ENCODE measurements at places on chromosomes 16 and 17.

GRCh38 chr17:53919356-53919755, 96.6 kb downstream of the KIF2B start:
- DNase-seq = no peak

DNA sequence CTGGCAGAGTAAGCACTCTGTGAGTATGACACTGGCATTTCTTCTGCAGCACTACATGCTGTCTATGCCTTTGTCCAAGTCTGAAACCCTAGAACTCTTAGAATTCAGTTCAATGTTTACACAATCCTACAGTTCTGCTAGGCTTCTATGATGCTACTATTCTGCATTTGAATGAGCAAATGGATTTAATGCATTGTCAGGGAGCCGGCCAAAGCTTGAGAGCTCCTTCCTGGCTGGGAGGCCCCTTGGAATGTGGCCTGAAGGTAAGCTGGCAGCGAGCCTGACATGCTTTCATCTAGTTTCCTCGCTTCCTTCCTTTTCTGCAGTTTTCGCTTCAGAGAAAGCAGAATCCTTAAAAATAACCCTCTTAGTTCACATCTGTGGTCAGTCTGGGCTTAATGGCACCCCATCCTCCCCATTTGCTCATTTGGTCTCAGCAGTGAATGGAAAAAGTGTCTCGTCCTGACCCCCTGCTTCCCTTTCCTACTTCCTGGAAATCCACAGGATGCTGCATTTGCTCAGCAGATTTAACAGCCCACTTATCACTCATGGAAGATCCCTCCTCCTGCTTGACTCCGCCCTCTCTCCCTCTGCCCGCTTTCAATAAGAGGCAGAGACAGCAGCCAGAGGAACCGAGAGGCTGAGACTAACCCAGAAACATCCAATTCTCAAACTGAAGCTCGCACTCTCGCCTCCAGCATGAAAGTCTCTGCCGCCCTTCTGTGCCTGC, at the start of gene CCL2:
Gene CCL2 (plus strand): TSS at position 635 of the 730 bp plus-strand sequence. CDS start 65 bp downstream, at position 700.
- no peak for DNase-seq

- DNase-seq = no peak
Measured at GRCh38 chr17:34156741-34157589, 98.1 kb upstream of the CCL2 start.

DNA sequence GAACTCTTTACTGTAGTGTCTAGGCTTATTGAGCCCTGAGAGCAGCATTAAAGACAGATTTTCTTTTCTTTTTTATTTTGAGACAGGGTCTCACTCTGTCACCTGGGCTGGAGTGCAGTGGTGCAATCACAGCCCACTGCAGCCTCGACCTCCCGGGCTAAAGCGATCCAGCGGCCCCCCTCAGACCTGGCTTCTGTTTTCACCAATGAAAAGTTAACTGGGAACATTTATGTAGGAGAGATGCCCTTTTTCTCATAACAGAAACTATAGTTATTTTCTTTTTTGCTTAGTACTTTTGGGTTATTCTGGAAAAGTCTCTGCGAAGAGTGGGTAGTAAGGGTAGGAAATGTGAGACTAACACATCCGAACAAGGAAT, 1.5 kb downstream of the MAP1LC3B start:
- no peak for DNase-seq

DNA sequence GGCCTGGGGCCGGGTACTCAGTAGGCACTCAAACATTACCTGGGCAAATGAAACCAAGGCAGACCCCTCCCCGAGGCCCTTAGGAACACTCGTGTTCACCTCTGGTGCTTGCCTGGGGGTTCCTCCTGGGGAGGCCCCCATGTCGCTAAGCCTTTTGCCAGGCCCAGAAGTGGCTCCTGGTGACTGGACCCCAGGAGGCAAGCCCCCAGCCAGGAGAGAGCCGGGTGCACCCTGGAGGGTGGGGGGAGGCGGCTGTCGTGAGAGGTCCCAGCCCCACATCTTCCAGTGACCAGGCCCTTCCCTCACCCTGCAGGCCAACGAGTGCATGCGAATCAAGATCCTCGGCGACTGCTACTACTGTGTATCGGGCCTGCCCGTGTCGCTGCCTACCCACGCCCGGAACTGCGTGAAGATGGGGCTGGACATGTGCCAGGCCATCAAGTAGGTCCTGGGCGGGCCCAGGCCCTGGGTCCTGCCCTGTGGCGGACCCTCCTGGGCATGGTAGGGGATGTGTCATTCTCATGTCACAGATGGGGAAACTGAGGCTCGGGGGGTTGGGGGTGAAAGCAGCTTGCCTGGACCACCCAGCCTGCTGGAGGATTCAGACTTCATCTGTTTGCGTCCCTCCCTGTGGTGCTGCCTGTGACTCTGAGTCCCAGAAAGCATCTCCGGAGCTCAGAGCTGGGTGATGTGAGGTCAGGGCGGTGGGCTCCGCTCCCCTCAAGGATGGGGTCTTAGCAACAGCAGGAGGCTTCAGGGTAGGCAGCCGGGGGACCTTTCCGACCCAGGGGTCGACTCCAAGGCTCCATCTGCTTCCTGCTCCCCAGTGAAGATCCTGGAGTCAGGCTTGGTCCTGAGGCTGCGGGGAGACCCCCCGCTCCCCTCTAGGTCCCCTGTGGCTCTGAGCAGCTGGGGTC, 32.5 kb downstream of the ADCY7 start:
- peak; percentile 6 for DNase-seq

DNA sequence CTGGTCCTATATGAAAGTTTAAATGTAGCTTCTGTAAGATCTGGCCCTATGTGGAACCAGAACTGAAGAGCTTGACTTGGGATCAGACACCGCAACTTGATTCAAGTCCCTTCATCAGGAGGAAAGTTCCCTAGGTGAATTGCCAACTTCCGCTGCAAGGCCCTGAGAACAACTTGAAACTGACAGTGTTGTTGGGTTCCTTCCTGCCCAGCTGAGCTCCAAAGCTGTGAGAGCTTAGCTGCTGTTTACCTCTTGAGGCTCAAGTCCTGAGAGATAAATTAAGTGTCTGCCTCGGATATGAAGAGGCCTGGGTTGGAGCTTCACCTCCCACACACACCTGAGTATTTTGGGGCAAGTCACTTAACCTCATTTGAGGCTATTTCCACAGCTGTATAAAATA, 44.7 kb downstream of the REXO5 start:
- no peak for DNase-seq

- peak; percentile 66 for DNase-seq
Measured at GRCh38 chr16:87723226-87723623, 42.6 kb downstream of the KLHDC4 start.

DNA sequence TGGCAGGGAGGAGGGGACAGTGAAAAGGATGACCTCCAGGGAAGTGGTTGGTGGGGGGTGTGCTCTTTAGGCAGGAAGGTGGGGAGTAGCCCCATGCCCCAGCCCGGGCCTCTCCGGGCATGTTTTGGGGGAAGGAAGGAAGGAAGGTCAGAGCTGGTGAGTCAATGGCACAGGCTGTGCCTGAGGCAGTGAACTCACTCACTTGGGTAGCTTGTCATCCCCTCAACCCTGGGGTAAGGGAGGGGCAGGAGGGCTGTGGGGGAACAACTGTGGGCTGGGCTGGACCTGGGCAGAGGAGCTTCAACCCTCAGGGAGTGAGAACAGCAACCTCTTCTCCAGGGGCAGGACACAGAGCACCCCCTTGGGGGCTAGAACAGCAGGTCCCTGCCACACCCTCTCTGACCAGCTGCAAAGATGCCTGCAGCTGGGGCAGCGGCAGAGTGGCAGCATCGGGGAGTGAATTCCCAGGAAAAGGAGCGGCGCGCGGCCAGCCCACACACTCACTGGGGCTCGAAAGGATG, 6.3 kb downstream of the CSF3 start:
- no peak for DNase-seq

- peak; percentile 67 for DNase-seq
Measured at GRCh38 chr17:28570716-28571360, 486 bp downstream of the PIGS start.

DNA sequence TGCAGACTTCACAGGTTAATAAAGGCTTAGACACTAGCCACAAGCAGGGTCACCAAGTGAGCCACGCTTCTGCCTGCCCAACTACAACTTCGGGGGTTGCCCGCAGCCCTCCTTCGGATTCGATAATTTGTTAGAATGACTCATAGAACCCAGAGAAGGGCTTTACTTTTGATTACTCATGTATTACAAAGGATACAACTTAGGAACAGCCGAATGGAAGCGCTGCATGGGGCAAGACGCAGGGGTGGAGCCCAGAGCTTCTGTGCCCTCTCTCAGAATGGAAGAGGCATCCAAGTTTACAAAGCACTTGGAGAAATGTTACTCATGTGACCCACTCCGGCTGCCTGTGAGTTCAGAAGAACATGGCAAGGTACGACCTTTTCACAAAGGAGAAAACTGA, 7.5 kb upstream of the CDH5 start:
- no peak for DNase-seq

DNA sequence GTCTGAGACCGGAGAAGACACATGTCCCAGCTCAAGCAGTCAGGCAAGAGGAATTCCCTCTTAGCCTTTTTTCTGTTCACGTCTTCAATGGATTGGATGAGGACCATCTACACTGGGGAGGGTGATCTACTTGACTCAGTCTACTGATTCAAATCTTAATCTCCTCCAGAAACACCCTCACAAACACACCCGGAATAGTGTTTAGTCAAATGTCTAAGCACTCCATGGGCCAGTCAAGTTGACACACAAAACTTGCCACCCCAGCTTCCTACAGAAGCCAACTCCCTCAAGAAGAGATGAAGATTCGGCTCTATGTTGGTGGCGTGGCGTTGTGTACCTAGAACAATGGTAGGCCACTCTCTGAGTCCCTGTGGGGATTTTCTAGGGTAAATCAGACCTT, 22.5 kb upstream of the NKD1 start:
- DNase-seq = no peak

DNA sequence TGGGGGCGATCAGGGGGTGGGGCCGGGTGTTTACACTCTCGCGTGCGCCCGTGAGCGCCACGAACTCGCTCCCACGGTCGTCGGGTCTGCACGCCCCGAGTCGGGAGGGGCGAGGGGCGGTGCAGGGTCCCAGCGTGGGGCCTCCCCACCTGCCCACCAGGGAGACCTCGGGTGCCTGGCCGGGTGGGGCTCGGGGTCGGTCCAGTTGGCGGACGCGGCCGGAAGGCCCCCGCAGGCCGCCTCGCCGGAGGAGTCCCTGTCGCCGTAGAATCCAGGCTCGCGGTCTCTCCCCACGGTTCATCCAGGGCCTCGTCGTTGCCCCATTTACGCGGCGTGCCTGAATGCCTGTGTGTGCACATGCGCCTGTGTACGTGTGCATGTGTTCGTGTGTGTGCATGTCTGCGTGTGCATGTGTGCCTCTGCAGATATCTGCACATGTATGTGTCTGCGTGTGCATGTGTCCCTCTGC, 510 bp upstream of the RAB40B start:
- no peak for DNase-seq

- DNase-seq = no peak
Measured at GRCh38 chr16:2205967-2206313, 686 bp downstream of the MLST8 start.

DNA sequence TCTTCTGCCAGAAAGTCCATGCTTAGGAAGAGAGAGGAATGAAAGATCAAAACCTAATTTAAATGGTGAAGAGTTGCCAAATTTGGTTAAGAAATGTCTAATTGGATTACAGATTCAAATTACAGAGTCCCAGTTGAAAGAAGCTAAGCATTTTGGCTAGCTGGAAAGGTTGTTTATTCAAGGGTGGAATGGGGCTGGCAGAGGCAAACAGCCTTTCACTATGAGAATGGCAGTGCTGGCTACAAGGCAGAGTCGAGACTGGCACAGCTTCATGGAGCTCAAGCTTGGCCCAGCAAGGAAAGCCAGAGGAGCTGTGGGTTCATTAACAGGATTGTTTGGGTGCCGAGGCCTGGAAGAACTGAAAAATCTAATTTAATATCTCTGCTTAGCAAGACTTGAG, 13.6 kb downstream of the MAP3K3 start:
- DNase-seq = no peak

DNA sequence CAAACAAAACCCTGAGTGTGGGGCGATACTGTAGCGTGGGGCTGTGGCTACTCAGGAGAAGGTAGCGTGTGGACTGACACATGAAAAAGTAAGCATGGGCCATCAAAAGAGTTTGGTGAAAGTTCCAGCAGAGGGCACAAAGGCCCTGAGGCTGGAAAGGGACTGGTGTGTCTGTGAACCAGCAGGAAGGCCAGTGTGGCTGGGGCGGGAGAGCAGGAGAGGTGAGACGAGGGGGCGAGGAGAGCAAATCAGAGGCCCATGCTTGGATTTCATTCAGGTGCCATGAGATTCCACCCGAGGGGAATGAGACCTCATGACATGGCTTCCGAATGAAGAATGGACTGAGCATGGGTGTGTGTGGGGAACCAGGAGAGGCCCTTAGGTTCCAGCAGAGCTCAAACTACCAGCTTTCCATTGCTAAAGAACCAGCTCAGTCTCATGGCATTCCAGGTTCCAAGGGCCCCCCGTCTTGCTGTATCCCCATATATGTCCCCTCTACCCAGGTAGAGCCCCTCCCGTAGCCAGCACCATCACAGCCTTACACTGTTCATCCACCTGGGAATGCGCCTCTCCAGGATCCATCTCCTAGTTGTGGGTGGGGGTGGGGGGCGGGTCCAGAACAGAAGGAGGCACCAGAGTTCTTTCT, 31.1 kb downstream of the TRPV2 start:
- no peak for DNase-seq

DNA sequence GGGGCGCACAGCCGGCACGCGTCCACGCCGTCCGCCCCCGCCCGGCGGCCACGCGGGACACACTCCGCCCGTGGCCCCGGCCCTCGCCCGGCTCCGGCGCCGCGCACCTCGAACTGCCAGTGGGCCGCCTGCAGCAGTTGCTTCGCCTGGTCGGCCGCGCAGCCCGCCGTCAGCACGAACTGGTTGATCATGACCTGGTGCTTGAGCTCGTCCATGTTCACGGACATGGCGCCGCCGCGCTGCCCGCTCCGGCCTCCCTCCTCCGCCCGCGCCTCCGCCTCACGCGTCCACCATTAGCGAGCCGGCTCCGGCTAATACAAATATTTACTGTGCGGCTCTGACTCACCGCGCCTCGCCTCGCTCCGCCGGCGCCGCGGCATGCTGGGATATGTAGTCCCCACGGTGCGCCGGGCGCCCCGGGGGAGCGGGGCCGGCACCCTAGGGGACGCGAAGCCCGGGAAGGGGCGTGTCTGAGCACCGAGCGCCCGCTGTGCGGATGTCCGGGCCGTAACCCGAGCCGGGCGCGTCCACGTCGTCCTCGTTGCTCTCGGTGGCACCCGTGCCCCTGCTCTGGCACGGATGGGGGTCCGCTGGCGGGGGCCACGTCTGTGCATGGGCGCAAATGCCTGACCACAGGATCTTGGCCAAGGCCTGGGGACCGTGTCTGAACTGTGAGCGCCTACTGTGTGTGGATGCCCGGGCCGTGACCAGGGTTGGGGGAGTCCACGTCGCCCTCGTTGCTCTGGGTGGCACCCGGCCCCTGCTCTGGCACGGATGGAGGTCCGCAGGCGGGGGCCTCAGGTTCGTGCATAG, at the start of gene UBALD1:
Gene UBALD1 (minus strand): TSS at position 318 of the 813 bp plus-strand sequence. CDS start 91 bp downstream, at position 227.
- peak; percentile 95 for DNase-seq

DNA sequence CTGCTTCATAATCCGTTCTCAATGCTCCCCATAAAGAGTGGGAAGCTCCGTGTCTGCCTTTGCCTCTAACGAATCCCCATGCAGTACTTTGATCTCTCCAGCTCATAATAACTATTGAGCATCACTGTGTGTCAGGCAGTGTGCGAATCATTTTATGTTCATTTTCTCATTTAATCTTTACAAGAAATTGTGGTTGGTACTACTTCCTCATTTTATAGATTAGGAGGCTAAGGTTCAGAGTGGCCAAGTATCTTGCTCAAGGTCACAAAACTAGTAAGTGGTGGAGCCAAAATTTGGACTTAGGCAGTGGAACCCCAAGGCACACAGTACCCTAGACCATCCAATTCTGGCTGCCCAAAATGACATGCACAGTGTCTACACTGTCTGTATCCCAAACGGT, 44.8 kb downstream of the ABCC12 start:
- no peak for DNase-seq

GRCh38 chr16:88062341-88063210, 111.3 kb downstream of the BANP start:
- no peak for DNase-seq
